Stimulated activated CD4-positive, alpha-beta T cell treated with anti-CD3 and anti-CD28 coated beads, Interleukin-12 subunit alpha, Interleukin-12 subunit beta, amount 100 ng/mL, for 4 hours (primary cell): ENCODE measurements at places on chromosomes 2 and 18.

DNA sequence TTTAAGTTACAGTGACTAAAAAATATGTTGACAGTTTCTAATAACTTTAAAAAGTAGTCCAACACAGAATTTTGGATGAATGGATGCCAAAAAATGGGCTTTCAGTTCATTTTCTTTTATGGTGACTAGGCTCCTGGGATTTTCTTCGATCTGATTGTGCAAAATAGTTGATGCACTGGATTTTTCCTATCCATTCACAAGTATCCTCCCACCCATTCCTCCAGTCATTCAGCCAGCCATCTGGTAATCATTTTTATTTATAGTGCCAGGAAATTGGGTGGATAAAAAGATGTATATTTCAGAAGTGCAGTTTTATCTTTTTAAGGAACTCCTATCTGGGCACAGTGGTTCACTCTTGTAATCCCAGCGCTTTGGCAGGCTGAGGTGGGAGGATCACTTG lies 175.1 kb downstream of the PTPRM start:
- no peak for DNase-seq

DNA sequence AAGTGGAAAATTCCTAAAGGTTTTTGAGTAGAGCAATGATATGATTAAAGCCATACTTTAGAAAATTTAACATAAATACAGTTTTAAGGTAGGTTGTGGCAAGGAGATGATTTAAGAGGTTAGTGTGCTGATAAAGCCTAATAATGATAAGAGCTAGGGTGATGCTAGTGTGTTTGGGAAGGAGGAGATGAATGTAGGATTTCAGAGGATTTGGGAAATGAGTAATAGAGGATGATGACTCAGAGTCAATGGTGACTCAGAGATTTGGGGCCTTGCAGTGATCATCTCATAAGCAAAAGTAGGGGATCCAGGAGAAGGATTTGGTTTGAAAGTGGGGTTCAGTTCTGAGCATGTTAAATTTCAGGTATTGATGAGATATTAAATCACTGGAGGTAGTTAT lies 23.3 kb downstream of the STAMBP start:
- DNase-seq = no peak

DNA sequence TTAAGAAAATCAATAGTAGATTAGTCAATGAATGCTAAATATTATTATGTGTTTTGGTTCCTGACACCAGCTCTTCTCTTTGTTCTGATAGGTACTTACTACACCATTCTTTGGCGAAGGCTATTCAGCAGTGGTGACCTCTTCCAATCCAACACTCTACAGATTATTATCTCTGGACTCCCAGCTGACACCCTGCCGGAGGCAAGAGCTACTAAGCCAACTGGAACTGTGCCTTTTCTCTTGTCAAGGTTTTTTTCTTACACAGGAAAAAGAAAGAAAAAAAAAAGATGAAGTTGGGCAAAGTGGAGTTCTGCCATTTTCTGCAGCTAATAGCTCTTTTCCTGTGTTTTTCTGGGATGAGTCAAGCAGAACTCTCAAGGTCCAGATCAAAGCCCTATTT lies 11.7 kb downstream of the CDH7 start:
- DNase-seq = no peak

DNA sequence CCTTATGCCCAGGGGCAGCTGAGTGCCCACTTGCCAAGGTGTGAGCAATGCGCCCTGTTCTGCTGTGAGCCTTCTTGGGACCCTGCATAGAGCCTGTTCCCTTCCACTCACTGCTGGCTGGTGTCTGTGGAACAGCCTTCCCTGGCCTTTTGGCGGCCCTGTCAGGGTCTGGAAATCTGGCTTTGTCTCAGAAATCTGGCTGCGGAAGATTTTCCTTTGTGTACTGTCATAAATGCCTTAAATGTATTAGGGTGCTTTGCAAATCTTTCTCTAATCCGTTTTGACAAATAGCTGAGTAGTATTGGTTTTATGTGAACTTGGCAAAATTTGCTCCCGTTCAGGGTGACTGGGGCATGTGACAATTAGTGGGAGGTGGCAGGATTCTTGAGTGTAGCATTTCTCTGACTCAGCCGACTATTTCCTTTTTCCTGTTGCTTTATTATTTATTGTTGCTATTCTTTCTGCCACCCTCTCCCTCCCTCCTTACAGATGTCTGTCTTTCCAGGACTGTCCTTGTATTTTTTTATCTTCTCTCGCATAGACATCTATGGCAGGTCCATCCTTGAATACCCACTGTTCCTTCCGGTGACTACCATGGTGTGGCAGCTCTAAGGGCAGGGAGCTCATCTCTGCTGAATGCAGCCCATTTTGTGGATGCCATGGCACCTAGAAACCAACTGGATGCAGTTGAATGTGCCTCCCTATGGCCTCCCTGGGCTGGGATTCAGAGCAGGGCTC lies 41.8 kb downstream of the LDLRAD4 start:
- DNase-seq = no peak

GRCh38 chr2:60818272-60818671 lies 62.2 kb downstream of the PAPOLG start:
- peak; percentile 45 for DNase-seq

DNA sequence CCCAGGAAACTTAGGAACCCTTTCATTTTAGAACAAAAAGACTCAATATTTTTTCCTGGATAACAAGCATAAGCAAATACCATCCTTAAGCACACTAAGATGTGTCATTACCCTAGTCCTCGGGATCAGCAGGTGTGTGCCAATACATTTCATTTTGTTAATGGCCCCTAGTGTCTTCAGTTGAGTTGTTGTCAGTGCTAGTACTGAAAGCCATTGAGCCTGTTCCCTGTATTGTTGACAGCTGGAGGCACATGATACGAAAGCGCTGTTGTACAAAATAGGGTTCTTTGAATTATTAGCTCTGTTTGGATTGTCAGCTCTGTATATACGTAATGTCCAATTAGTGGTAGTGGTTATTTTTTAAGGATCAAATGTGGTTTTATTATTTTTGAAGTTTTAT lies 29.5 kb downstream of the VAPA start:
- DNase-seq = no peak

GRCh38 chr18:74577019-74577418 lies 20.7 kb upstream of the ZNF407 start:
- no peak for DNase-seq

DNA sequence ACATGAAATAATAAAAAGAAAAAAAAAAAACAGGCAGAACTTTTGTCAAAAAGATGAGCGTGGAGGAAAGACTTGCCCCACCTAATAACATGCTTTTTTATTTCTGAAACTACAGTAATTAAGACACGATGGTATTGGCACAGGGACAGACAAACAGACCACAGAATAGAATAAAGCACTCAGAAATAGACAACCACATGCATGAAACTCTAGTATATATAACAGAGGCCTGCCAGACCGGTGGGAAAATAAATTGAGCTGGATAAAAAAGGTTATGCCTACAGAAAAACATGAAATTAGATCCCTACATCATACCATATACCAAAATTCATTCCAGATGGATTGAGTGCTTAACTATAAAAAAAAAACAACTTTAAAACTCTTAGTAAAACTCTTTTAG lies 163.1 kb downstream of the NRP2 start:
- no peak for DNase-seq

GRCh38 chr2:60094450-60094929 lies 459.0 kb downstream of the BCL11A start:
- DNase-seq = no peak

DNA sequence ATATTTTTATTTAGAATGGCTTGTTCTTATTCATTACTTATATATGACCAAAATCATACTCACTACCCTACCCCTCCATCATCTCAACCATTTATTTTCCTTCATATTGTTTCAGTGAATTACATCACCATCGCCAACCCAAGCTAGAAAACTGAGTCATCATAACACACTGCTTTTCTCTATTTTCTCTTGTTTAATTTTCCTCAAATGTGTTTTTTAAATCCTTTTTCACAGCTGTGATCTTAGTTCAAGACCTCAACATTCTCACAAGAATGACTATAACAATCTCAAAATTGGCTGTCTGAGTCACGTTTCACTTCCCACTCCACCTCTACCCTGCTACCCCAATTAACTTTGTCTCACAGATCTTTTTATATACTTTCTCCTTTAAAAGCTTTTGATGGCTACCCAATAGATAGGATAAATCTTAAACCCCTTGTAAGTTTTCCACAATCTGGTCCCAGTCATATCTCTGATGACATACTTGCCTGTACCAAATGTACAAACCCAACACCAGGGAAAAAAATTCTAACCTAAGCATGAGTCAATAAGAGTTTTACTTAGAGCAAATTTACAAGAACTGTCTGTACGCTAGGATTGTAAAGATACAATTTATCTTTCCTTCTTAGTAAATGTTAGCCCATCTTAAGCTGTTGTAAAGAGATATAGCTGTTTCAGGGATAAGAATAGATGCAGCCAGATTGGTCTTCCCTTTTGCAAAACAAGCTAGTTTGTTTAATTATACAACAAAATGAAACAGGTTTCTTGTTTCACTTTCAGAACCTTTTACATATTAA lies 635.1 kb upstream of the SLC39A10 start:
- DNase-seq = no peak

GRCh38 chr18:42392416-42392815 lies 437.4 kb downstream of the PIK3C3 start:
- no peak for DNase-seq

DNA sequence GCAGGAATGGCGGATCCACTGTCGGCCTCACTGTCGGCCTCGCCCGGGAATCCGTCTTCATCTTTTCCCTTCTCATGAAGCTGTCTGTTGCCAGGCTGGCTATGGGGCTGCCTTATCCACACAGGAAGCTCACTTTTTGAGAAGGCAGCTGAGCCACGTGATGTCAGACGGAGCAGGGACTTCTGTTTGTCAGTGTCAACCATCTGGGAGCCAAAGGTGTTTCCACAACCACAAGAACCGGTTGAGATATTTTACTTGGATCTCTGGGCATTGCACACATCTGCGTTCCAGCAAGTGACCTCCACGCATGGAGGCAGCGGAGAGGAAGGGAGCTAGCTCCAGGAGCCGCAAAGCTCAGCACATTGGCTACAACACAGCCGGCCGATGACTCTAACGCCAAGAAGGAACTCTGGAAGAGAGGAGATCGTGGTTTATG lies 27.4 kb upstream of the TAF1B start:
- no peak for DNase-seq

DNA sequence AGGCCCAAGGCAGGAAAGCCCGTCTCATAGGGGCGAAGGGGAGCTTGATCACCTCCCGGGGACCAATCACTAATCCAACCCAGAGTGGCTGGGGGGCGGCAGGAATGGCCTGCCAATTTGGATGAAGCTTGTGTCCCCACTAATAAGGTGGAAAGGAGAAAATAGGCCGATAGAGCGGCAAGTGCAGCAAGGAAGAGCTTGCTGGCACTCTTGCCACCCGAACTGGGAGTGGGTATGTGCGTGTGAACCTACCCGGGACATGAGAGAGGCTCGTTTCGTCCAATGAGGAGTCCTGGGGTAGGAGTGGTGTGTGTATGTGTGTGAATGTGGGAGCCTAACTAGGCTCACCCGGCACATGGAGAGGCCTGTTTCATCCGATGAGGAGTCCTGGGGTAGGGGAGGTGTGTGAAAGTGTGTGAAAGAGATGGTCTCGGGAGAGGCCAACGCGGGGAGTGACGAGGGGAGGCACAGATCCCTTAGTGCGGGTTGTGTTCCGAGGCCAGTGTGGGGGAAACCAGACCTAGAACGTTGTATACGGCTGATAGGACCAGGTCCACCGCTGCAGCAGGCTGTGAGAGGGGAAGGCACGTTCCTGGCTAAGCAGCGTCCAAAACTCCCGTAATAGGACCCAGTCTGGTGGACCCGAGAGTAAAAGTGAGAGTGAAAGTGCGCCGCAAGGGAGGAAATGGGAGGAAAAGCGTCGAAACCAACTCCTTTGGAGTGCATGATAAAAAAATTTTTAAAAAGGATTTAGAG lies 47.1 kb upstream of the SELENOI start:
- peak; percentile 22 for DNase-seq

DNA sequence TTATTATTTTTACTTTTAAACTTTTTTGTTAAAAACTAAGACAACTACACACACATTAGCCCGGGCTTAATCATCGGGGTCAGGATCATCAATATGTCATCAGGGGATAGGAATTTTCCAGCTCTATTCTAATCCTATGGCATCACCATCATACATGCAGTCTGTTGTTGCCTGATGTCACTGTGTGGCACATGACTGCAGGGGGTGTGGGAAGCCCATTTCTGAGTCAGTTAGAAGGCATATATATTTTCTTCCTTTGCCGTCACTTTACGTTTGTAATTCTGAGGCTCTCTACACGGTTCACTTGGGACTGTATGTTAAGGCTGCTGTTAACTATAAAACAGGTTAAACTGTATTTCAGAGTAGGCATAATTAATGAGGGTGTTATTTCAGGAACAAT lies 144.4 kb upstream of the ITGA6 start:
- DNase-seq = no peak

DNA sequence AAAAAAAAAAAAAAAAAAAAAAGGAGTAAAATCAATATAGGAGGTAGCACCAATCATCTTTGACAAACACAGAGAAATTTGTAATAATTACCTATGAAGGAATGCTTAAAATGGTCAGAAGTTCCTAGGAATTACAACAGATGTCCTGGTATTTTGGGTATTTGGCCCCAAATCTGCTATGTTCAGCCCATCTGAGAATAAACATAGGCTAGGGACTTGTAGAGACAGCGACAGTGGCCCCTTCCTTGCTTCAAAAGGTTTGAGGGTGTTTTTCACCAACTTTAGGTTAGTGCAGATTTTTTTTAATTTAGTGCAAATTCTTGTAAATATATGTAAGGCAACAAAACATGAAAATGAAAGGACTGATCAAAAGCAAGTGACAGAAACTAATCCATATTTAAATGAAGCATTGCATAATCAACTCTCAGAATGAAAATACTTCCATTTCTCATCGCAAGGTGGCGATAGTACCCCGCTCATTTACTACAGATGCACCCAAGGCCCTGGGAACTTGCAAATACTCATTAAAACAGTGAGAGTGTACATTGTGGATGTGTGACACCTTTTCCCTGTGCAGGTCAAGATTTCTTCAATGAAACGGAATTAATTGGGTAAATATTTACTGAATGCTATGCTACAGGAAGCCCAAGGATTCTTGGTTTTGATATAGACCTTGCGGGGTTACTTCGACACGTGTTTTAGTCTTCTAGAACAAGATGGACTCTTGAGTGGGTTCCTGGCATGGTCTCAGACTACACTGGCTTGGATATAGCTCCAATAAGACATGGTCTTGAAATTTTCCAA lies 44.6 kb downstream of the FAM124B start:
- DNase-seq = peak; percentile 27

DNA sequence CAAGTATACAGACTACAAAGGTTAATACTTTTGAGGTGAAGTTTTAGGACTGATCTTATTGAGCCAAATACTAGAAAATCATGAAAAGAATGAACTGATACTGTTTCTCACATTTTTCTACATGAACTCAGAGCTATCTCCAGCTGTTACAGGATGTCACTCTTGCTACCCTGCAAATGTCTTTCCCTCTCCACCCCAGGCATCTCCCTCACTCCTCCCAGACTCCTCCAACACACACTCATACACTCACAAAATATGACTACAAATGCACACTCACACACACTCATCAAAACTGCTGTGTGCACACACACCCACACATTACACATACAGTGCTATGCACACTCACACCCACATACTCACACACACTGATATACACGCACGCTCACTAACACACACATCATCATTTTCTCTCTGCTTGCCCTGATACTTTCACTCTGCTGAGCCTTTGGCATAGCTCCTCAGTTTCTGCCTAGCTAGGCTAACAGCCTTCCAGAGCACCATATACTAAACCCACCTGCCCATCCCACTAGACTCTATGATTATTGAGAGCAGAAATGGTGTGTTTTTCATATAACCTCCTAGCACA lies 273.3 kb downstream of the CD226 start:
- no peak for DNase-seq

- no peak for DNase-seq
Measured at GRCh38 chr2:179313057-179313456, 48.4 kb upstream of the SESTD1 start.
